Activated CD4-positive, alpha-beta T cell treated with anti-CD3 and anti-CD28 coated beads, Interleukin-2, amount 50 U/mL, for 16 hours (primary cell): ENCODE measurements at places on chromosomes 13 and 19.

DNA sequence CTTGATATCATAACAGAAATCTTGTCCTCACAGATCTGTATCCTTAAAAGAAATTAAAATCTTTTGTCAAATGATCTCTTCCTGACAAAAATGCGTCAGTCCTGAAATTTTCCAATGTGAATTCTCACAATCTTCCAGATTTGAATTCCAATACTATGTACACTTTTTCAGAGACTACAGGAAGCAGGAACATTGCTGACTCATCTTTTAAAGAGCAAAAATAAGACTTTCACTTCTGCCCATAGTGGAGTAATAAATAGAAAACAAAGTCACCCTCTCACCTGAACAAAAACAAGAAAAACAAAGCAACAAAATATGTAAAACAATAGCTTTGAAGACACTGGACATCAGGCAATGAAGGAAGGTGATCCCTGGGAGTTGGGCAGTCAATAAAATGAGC is 167.0 kb upstream of the IPO5 start:
- no peak for DNase-seq

DNA sequence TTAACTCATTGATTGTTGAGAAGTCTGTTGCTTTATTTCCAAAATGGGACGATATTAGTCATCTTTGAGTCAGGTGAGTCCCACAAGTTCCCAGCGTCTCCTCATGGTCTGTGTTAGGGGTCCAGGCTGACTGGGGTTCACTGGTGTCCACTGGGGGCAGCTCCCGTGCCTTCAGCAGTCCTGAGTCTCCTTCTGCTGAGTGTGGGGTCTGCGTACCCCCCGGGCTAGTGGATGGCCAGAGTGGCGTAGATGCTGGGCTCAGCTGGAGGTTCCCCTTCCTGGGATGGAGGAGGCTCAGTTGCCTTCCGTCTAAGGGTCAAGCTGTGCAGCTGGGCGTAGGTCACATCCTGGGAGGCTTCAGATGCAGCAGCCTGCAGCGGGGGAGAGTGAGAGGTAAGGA is 5.9 kb downstream of the LILRB3 start:
- DNase-seq = no peak

- DNase-seq = no peak
These were observed 13.0 kb downstream of the ARHGEF1 start for GRCh38 chr19:41895745-41896580.

DNA sequence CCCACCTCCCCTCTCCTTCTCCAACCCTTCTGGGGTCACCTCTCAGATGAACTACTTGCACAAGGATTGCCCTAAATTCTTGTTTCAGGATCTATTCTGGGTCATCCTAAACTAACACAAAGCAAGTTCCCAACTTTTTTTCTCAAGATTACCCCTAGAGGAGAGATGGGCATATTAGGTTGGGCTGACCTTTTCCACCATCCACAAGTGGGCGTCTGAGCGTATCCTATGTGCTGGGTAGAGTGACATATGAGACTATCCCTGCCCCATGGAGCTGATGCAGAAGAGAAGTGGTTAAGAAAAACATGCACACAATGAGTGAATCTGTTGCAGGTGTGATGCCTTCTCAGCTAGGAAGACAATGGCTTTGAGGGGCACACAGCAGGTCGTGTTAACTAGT is 132.7 kb downstream of the CACNA1A start:
- DNase-seq = no peak

DNA sequence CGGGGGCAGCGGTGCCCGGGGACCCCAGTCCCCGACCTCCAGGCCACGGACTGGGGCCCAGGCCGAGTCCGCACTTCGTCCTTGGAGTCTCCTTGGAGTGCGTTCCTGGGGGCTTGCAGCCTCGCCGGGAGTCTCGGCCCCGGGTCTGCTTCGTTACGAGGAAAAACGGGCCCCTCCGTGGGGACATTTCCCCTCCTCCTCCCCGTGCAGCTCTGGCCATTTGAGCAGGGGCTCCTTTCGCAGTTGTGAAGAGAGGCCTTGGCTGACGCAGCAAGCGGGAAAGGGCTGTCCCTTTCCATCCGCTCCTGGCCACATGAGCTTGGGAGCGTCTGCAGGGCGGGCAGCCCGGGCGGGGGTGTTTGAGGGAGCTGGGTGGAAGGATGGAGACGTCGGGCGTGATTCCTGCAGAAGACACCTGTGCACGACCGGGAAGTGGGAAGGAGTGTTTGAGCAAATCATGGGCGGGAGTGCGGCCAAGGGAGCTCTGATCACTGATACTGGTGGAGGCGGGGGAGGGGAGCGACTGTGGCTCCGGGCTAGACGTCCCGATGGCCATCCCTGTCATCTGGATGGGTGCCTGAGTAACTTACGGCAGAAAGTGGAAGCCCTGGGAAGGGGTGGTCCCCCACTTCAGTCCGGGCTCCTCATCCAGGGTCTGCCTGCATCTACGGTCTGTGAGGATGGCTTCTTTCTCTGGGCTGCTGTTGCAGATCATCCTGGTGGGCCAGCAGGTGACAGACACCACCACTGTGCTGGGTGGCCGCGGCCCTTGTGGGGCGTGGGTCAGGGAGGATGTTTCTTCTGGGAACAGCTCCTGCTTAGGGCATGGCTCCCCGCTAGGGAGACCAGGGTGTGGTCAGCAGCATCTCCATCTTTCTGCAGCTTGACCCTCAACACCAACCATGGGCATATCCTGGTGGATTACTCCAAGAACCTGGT is 736 bp downstream of the GPI start:
- no peak for DNase-seq

GRCh38 chr19:8806661-8807060 is 25.4 kb downstream of the ZNF558 start:
- DNase-seq = no peak

DNA sequence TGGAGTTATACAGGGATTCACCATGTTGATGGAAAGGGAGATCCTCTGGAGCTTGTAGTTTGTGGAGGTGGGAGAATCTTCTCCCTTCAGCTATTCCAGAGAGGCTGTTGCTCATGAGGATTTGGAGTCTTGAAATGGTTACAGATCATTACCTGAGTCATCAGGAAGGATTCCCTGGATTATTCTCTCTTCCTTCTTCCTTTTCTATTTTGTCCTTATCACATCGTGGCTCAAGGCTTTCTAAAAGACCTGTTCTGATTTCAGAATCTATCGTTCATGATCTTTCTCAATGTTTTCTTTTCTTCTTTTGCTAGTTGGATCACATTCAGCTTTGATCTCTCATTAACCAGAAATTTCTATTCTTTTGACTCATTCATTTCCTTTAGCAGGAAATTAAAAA is 196.0 kb downstream of the KLF5 start:
- DNase-seq = no peak

GRCh38 chr13:67100730-67101129 is 129.4 kb downstream of the PCDH9 start:
- no peak for DNase-seq

GRCh38 chr19:5052515-5052914 is 83.6 kb downstream of the KDM4B start:
- no peak for DNase-seq

- DNase-seq = no peak
These were observed 100.2 kb upstream of the MBNL2 start for GRCh38 chr13:97121894-97122293.

GRCh38 chr13:34025746-34026145 is 207.8 kb downstream of the RFC3 start:
- DNase-seq = no peak

GRCh38 chr19:1855040-1855827 is 7.0 kb upstream of the REXO1 start:
- DNase-seq = peak; percentile 96

DNA sequence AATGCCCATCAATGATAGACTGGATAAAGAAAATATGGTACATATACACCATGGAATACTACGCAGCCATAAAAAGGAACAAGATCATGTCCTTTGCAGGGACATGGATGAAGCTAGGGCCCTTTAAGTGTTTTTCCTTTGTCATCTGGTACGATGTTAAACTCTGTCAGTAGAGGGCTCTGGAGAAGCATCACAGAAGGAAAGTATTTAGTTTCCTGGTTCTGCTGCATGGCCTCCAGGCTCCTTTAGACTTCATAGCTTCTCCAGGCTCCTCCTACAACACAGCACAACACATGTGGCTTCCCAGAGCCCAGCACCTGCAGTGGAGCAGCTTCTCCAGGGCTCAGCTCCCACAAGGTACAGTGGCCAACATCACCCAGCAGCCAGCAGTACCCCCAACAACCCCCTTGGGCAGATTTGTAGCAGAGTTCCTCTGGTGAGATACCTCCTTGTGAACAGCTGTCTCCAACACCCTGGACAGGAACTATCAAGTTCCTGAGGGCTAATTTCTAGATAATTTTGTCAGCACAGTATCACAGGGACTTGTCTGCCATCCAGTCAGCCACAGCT is 63.4 kb downstream of the KCTD12 start:
- peak; percentile 19 for DNase-seq

GRCh38 chr13:105069106-105069505 is 1466.4 kb downstream of the EFNB2 start:
- no peak for DNase-seq

DNA sequence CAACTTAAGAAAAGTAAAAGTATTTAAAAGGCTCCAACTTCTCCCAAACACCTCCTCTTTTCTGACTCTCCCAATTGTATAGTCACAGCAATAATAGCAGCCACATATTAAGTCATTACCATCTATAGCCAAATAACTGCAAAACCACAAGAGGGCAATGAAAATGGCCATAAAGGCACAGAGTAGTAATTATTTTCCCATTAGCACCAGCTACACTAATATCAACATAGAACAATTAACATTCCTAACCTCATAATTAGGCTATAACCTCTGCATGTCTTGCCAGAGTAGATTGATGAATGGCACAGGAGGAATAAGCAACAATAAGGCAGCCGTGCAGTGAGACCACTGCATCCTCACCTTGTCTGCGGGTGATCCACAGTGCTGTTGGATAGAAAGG is 226.4 kb upstream of the SERP2 start:
- no peak for DNase-seq

DNA sequence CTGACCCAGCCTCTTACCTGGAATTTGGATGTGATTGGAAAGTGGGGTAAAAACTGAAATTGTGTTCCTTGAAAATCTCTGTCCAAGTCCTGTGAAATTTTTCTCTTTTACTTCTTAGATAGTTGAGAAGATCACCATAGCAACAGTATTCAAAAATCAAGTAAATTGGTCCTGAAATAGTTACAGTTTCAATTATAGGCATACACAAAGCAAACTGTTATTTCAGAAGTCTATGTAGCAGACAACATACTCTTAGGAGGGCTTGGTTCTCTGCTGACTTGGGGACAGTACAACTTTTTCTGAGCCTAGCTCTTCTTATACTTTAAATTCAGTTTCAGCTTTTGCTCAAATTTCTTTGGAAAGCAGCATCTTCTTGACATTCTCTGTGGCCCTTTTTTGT is 38.6 kb upstream of the URAD start:
- no peak for DNase-seq

DNA sequence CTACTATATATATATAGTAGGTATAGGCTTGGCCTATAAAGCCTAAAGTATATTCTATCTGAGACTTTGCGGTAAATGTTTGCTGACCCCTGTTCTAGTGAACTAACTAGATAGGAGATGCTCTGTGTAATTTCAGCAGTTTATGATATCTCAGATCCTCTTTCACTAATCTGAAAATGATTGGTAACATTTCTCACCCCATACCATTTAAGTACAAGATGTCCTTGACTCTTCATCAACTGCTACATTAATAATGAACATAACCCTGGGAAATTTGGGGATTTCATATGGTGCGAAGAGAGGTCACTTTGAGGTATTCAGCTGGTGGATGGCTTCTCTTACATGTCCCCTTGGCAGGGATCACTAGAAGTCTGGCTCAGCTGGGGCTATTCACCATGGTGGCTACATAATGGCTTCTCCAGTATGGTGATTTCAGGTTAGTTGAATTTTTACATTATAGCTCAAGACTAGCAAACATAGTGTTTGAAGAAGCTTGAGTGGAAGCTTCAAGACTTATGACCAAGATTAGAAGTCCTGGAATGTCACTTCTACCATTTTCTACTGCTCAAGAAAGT is 103.6 kb upstream of the MYCBP2 start:
- no peak for DNase-seq

DNA sequence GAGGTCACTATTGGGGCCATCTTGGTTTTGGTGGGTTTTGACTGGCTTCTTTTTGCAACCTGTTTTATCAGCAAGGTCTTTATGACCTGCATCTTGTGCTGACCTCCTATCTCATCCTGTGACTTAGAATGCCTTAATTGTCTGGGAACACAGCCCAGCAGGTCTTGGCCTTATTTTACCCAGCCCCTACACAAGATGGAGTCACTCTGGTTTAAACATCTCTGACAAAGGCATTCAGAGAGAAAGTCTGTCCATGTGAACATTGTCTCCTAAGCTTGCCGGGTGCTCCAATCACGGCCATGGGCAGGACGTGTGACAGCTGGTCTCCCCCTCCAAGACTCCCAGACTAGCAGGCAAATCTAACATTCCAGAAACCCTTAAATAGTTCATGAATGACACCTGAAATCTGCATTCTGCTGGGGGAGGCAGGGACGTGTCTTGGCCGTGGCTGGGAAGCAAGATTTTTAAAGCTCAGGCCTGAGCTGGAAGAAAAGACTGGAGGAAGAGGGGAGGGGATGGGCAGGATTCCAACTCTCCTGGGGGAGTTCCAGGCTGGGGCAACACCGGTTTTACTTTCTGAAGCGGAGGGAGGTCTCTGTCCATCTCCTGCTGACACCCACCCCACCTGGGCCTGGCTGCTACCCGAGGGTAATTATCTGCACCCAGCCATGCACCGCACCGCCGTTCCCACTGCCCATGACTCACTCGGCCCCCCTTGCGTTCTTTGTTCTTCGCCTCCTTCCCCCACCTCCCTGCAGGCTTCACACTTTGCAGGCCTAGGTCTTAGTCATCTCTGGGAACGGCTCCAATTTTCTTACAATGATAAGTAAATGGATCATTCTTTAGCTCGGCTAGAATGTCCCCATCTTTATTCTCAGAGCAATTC is 11.6 kb upstream of the OR1M1 start:
- no peak for DNase-seq

DNA sequence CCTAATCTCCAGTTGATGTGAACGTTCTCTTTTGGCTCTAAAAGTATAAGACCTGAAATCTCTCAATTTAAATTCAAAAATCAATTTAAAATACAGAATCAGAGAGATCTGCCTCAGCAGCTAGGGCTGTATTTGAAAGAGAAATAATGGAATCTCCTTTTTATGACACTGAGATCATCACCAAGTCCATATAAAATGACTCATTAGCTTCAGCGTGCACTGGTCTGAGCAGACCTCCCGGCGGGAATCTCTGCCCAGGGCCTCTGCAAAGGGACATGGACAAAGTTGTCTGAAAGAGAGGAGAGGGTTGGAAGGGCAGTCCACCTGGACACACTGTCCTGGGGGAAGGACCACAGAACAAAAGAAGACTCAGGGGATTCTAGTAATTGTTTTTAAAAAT is 855.6 kb downstream of the EFNB2 start:
- DNase-seq = no peak

- DNase-seq = no peak
These were observed 38.3 kb upstream of the C13orf46 start for GRCh38 chr13:114012141-114012540.

- no peak for DNase-seq
These were observed 463 bp upstream of the GPC6 start for GRCh38 chr13:93226065-93226622.

DNA sequence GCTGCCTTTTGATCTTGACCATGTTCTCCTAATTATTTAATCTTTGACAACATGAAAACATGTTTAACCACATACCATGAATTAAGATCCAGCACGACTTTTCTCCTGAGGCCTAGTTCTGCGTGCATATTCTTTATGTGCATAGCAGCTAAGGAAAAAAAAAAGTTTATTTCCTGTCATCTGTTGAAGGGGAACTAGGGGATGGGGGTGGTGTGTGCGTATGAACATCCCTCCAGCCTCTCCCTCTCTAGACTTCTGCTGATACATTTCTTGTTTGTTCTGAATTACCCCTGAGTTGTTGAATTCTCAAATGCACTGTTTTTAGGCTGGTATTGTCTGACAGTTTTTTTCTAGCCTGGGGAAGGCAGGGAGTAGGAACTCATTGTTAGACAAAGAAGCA is 543.3 kb downstream of the FGF9 start:
- no peak for DNase-seq
